Mesothelial cell of epicardium (in vitro differentiated cells): ENCODE measurements at places on chromosomes 11 and 22. TPM values are rescaled to one million over a fixed set of nuclear protein-coding genes. Genes with fewer than 3 reads are reported as not detected.

SUSD2 gene
- 0.91 to 1.4 TPM (median 1.2 TPM) in 3 replicates for total RNA-seq

DNA sequence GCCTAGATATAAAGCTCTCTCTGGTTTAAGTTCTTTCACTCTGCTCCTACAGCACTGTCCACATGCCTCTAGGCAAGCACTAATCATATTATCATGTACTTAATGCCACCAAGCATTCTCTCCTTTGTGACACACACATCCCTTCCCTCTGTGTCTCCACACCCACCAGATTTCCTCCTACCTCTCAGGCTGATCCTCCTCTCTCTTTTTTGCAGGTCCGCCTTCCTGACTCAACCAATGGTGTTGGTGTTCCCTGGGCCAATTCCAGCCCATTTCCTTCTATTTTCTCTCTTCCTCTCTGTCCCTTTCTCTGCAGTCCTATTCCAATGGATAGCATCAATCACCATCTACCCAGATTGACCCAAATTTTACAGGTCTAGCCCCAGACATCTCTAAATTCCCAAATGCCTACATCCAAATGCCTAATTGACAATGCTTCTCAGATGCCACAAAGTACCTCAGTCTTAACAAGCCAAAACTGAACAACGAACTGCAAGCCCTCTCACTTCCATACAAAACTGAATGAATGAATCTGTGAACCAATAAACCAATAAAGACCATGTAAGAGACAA lies 504 bp upstream of the ZNF215 start:
- peaks cover 12% of the 10 kb centered on the region for H3K4me1 ChIP-seq
- H3K4me3 ChIP-seq = peak overlapping the region; percentile 90
- peak overlapping the region; percentile 75 for H3K27ac ChIP-seq
- no peak for DNase-seq

DNA sequence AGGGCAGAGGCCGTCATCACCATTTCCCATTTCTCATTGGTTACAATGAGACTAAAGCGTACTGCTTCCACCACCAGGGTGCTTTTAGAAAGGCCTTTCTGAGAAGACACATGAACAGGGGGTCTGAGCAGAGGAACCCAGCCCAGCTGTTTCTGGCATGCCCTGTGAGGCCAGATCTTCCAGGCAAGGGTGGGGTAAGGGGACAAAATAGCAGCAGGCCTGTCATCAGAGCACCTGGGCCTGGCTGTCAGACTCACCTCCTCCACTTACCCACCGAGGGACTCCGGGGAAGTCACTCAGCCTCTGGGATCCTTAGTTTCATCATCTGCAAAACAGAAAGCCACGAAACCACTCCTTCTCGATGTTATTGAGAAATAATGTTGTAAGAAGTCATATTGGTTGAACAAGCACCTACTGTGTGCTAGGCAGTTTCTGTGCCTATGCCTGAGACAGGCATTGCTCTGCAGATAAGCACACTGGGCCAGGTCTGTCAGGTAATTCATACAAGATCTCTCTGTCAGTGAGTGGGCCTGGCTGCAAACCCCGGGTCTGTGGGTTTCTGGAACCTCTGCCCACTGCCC lies 8.8 kb upstream of the WNT11 start:
- no peak overlapping the region for H3K4me3 ChIP-seq
- H3K4me1 ChIP-seq = peaks cover 12% of the 10 kb centered on the region
- H3K27ac ChIP-seq = no peak overlapping the region
- peaks cover 34% of the 10 kb centered on the region for H3K27me3 ChIP-seq
- no peaks in the 10 kb centered on the region for H3K36me3 ChIP-seq

DNA sequence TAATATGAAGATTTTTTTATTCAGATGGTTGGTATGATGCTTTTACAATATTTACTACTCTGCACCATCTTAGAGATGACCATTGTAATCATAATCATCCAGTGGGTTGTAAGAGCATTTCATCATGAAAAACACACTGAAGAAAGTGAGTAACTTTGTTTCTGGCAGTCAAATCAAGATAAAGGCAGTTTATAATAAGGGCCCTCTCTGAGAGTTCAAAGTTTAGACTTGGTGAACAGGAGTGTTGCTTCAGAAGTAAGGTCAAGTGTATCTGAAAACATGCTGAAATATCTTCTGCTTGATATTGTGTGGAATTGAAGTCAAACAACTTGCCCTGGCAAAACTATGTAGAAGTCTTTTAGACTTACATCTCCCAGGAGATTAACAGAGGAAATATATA lies 19.5 kb upstream of the MS4A8 start:
- no peak overlapping the region for H3K4me3 ChIP-seq
- DNase-seq = no peak
- H3K27me3 ChIP-seq = no peaks in the 10 kb centered on the region
- peaks cover 6% of the 10 kb centered on the region for H3K36me3 ChIP-seq
- no peak overlapping the region for H3K27ac ChIP-seq

NXPE1 gene
- total RNA-seq = not detected in 3 replicates

CNTF gene
- 2.5 to 2.7 TPM (median 2.7 TPM) in 3 replicates for total RNA-seq

TSSC4 gene
- total RNA-seq = 79.3 to 84.7 TPM (median 82.2 TPM) in 3 replicates

TSPO gene
- total RNA-seq = 43.2 to 44.9 TPM (median 44.5 TPM) in 3 replicates

DNA sequence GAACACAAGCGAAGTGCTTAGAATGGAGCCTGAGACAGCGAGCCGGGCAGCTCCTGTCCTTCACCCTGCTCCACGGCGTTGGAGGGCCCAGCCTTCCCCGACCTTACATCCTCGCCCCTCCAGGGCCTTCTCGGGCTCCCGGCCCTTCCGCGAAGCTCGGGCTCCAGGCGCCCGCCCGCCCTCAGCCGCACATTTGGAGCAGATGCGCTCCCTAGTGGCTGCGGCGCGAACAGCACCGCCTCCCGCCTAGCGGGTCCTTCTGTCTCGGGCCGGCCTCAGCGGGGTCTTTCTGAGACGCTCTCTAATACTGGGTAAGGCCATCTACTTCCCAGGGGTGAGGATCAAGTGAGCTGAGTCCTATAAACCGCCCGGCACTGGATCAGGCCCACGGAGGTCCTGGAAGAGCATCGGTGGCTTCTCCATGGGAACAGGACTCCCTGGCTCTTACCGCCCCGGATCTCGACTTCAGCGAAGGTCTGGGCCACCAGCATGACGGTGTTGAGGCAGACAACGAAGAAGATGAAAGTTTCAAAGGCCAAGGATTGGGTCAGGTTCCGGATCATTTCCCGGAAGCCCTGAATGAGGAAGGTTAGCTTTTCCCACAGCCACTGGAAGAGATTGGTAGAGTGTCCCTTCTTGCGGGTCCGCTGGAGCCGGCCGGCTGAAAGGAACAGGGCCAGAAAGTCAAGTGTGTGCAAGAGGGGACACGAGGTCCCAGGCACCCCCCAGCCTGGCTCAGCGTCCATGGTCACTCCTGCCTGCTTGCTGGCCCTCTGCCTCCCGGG lies 3.7 kb downstream of the CATSPER1 start:
- peak; percentile 56 for DNase-seq
- H3K27ac ChIP-seq = no peak overlapping the region
- no peak overlapping the region for H3K4me3 ChIP-seq
- H3K4me1 ChIP-seq = peaks cover 4% of the 10 kb centered on the region
- no peaks in the 10 kb centered on the region for H3K36me3 ChIP-seq

SERGEF gene
- total RNA-seq = 19.8 to 24.3 TPM (median 21.0 TPM) in 3 replicates

DNA sequence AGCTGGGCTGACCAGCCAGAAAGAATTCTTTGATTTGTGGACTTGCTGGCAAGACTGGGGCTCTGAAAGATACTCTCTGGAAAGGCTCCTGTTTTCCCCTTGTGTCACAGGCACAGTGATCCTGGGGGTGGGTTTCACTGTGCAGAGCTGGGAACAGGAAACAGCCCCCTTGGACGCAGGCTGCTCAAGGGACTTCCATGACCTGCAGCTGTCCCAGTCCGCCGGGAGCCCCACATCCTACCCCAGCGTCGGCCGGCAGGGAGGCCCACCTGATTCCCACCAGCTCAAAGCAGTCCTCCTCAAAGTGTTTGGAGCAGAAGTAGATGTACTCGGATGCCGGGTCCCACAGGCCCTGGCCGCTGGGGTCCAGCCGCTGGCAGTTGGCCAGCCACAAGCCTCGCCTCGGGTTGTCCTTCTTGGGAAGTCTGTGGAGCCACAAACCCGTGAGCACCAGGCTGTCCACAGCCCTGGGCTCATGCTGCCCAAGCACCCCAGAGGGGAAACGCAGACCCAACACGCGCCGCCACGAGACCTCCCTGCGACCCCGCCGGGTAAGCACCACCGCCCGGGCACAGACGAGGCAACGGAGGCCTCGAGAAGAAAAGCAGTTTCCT lies 824 bp downstream of the THAP7 start:
- H3K27me3 ChIP-seq = no peaks in the 10 kb centered on the region
- DNase-seq = no peak
- peak overlapping the region; percentile 89 for H3K4me3 ChIP-seq
- H3K27ac ChIP-seq = peak overlapping the region; percentile 99
- H3K36me3 ChIP-seq = no peaks in the 10 kb centered on the region
- peaks cover 31% of the 10 kb centered on the region for H3K4me1 ChIP-seq

GDPD4 gene
- total RNA-seq = not detected in 3 replicates

UBQLNL gene
- total RNA-seq = 1.9 to 2.1 TPM (median 2.0 TPM) in 3 replicates

DNA sequence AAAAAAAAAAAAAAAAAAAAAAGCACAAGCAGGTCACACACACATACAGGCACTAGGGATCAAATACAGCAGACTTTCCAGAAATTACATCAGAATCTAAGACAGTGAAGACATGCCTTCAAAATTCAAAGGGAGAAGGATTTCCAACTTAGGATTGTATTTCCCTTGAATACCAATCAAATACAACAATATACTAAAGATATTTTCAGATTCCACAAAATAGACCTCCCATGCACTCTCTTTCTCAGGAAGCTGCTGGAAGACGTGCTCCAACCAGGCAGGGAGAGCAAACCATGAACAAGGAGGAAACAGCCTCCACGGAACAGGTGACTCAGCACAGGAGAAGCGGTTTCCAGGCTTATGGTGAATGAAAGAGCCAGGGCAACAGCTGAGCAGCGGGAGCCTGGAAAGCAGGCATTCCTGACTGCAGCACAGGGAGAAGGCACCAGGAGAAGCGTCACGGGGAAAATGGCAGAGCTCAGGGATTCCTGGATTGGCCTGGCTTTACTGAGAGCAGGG lies 32.0 kb downstream of the TMEM184B start:
- H3K4me3 ChIP-seq = no peak overlapping the region
- no peaks in the 10 kb centered on the region for H3K27me3 ChIP-seq

FKBP2 gene
- total RNA-seq = 35.5 to 40.2 TPM (median 36.4 TPM) in 3 replicates

- H3K4me1 ChIP-seq = peaks cover 15% of the 10 kb centered on the region
- peak overlapping the region; percentile 53 for H3K27ac ChIP-seq
- no peak overlapping the region for H3K4me3 ChIP-seq
- no peak for DNase-seq
- H3K27me3 ChIP-seq = no peaks in the 10 kb centered on the region
Observed at GRCh38 chr11:110338684-110339083, 42.3 kb upstream of the RDX start.

DNA sequence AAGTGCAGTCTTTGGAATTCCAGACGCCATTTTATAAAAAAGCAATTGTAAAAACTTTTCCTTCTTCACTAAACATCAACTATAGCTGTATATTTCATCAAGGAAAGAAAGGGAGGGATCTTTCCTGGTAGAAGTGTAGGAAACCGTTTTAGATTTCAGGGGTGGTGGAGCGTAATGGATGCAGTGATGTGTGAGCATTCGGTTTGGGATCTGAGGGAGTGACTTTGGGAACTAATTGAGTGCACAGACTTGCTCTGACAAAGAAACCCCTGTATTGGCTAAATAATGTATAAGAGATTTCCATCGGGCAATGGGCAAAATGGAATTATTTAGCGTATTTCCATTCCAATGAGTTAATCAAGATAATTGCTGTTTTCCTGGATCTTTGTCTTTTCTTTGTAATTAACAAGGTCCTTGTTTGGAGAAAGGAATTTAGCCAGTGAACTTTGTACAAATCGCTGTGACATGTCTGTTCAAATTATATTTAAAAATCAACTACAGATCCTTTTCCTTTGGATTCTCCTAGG lies 125.0 kb upstream of the NARS2 start:
- DNase-seq = no peak
- peaks cover 44% of the 10 kb centered on the region for H3K36me3 ChIP-seq
- H3K27ac ChIP-seq = no peak overlapping the region
- H3K4me3 ChIP-seq = no peak overlapping the region

GRCh38 chr11:123258877-123259276 lies 63.8 kb upstream of the CLMP start:
- no peak overlapping the region for H3K27ac ChIP-seq
- peaks cover 15% of the 10 kb centered on the region for H3K4me1 ChIP-seq
- DNase-seq = no peak
- H3K27me3 ChIP-seq = no peaks in the 10 kb centered on the region
- no peaks in the 10 kb centered on the region for H3K36me3 ChIP-seq

ABCG4 gene
- total RNA-seq = 1.9 to 2.6 TPM (median 2.0 TPM) in 3 replicates

NAALAD2 gene
- 33.6 to 39.7 TPM (median 39.5 TPM) in 3 replicates for total RNA-seq

GRAMD4 gene
- 58.3 to 63.0 TPM (median 60.5 TPM) in 3 replicates for total RNA-seq

DNA sequence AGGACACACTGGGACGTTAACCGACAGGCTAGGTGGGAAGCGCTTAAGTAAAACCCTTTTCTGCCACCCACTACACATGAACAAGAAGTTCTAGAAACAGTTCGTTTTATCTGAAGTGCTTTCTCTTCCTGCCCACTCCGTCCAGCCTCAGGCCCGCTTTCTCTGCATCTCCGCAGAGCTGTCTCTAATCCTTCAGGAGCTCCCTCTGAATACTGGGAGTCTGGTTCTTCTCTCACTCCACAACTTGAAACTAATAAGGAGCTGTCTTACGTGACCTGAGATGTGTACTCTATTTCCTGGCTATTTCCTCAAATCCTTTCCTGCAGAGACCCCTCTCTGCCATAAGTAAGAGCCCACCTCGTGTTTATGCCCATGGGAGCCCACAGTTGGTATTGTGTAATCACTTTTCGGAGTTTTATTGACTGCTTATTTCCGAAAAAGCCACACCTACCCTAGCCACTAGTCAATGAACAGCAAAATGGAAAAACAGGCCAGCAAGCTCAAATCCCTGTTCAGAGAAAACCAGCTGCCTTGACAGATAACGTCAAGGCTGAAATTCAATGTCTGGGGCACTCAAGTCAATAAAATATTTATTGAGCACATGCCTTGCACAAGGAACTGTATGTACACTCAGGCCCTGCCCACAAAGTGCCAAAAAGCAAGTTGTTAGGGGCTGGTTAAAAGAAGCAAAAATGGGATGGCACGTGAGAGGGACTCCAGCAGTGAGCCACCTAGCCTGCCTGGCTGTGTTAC lies 4.9 kb downstream of the PC start:
- no peaks in the 10 kb centered on the region for H3K27me3 ChIP-seq
- H3K4me3 ChIP-seq = no peak overlapping the region
- DNase-seq = no peak

OR8A1 gene
- total RNA-seq = not detected in 3 replicates

GRCh38 chr11:14750911-14751310 lies 107.3 kb downstream of the PDE3B start:
- no peak overlapping the region for H3K27ac ChIP-seq
- DNase-seq = no peak
- peaks cover 4% of the 10 kb centered on the region for H3K4me1 ChIP-seq
- no peaks in the 10 kb centered on the region for H3K27me3 ChIP-seq
- H3K36me3 ChIP-seq = no peaks in the 10 kb centered on the region
